ENCODE measurements at places on chromosomes 4 and X. TPM values are rescaled to one million over a fixed set of nuclear protein-coding genes. Genes with fewer than 3 reads are reported as not detected.

ARR3 gene
- total RNA-seq = not detected

POU3F4 gene
- not detected for total RNA-seq

DCAF16 gene
- total RNA-seq = 6.9 TPM

P2RY8 gene
- total RNA-seq = not detected

ZCCHC4 gene
- total RNA-seq = 4.6 TPM

TGIF2LX gene
- total RNA-seq = not detected

PNMA3 gene
- 0.09 TPM for total RNA-seq

CENPI gene
- total RNA-seq = 13.9 TPM
